ENCODE measurements at places on chromosomes 2 and 18.
A peak's percentile ranks its signal among the peaks of the same experiment; 100 is the strongest.

DNA sequence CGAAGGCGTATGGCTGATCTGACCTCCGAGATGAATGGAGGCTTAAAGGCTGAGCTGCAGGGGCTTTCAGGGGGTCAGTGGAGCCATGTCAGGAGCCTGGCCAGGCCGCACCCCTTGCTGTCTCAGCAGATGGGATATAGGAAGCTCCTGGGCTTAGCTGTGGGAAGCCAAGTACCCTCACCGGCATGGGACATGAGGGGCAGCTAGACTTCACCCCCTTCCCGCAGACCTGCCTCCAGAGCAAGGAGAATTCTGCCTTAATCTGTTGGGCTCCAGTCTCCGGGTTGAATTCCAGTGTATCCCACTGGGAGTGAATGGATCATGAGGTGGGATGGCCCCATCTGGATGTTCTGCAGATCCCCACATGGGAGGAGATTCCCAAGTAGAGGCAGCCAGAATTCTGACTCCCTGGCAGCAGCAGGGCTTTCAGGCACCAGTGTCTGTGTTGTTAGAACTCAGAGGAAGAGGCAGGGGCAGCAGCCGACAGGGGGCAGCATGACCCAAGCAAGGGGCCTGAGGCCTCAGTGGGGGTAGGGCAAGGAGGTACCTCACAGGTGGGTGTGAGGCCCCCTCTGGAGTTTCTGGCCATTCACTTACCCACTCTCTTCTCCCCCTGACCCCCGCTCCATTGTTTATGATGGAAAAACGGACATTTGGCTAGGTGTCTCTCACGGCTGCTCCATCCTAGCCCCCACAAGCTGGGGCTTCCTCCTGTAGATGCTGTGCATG lies 19.1 kb downstream of the CAPG start:
- DNase-seq, result peak; percentile 17

DNA sequence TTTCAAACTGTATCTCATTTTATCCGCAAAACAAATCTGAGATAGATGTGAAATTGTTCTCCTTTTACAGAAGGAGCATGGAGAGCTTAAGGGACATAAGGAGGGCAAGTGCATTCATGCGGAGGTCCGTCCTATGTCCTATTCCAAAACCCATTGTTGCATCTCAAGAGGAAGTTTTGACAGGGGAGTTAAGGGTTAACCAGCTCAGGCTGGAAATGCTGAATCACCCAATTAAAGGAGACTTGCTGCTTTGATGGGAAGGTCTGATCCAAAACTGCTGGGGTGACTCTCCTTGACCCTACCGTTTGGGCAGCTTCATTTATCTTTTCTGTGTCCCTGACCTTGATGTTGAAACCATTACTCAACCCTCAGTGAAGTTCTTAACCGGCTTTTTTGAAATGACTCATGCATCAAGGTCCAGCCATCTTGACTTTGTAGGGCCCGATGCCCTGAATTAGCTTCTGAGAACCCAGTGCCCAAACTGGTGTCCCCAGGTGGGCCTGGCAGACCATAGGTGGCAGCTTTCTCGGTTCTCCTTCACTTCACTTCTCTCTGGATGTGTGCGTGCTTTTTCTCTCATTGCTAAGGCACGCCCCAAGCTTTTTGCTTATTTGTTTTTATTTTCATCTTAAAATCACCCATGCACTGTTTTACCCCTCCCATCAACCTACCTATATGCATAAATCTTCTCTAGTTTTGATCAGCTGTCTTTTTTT lies 15.9 kb upstream of the TXNDC2 start:
- DNase-seq, result peak; percentile 23

GRCh38 chr2:67323209-67323991 lies 73.7 kb upstream of the ETAA1 start:
- no peak for DNase-seq

GRCh38 chr2:10405448-10405847 lies 42.7 kb downstream of the ODC1 start:
- peak; percentile 88 for DNase-seq

- DNase-seq, result no peak
Observed at GRCh38 chr2:48423376-48423775, 106.6 kb upstream of the STON1 start.

- no peak for DNase-seq
Observed at GRCh38 chr2:161141033-161141432, 19.2 kb upstream of the TANK start.

DNA sequence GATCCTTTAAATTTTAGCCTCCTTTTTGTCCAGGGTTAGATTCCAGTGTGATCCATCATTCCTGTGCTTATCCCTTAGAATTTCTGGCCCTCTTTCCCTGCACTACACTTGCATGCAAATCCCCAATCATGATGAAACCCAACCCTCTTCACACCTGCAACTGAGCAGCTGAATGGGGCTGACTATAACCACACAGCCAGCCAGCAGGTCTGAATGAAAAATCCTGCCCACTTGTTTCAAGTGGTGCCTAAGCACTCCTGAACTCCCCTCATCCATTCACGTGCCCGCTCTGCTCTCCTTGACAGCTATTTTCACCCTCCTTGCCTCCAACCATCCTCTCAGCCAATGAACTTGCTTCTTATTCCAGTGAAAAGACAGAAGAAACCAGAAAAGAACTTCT lies 80.5 kb upstream of the AFF3 start:
- DNase-seq, result no peak

GRCh38 chr2:118677546-118677945 lies 169.9 kb downstream of the EN1 start:
- DNase-seq, result no peak

DNA sequence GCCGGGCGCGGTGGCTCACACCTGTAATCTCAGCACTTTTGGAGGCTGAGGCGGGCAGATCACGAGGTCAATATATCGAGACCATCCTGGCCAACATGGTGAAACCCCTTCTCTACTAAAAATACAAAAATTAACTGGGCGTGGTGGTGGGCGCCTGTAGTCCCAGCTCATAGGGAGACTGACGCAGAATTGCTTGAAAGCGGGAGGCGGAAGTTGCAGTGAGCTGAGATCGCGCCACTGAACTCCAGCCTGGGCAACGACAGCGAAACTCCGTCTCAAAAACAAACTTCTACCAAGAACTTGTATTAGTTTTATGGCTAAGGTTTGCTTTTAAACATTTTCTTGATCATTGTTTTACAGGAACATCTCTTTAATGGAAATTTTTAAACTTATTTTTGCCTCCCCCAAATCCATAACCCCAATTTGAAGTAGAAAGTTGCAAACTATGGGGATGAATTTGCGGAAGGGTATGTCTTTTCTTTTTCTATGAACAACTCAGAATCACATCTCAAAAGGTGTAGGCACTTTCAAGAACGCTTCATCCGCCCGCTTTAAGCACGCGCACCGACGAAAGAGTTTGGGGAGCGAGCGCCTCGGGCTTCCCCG lies 46.8 kb upstream of the PTMA start:
- no peak for DNase-seq

DNA sequence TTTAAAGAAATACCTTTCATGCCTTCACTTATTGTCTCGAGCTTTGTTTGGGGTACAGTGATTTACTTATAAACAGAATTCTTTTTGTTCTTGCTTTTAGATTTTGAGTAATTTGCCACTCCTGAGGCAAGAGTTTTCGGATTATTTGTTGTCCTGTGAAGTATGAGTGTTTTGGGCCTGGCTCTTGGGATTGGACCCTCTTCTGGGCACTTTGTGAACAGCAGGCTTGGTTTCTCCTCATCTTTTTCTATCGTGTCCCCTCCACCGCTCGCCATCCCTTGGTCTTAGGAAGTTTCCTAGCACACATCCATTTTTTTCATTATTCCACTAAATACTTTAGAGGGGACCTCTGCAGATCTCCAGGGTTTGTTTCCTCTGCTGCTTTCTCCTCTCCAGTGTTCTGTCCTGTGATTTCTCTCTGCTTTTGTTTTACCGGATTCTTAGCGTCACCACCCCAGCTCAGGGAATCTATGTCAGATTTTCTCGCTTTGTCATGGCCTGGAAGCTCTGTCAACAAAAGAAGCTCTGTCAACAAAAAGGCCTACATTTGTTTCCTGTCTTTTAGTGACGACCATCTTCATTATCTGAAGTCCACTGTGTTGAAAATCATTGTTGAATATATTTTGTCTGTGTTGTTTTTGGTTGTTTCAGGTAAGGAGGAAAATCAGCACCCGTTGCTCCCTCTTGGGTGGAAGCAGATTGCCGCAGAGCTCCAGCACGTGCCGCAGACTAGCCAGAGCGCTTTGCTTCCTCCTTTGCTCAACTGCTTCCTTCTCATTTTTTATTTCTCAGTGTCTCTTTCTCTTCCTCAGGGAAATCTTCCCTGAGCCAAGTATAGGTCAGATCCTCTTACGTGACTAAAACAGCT lies 27.8 kb downstream of the ANKRD62 start:
- DNase-seq, result no peak

GRCh38 chr18:21943456-21943855 lies 202.9 kb downstream of the MIB1 start:
- DNase-seq, result no peak

- no peak for DNase-seq
Observed at GRCh38 chr2:236341067-236341466, 76.9 kb upstream of the ASB18 start.

DNA sequence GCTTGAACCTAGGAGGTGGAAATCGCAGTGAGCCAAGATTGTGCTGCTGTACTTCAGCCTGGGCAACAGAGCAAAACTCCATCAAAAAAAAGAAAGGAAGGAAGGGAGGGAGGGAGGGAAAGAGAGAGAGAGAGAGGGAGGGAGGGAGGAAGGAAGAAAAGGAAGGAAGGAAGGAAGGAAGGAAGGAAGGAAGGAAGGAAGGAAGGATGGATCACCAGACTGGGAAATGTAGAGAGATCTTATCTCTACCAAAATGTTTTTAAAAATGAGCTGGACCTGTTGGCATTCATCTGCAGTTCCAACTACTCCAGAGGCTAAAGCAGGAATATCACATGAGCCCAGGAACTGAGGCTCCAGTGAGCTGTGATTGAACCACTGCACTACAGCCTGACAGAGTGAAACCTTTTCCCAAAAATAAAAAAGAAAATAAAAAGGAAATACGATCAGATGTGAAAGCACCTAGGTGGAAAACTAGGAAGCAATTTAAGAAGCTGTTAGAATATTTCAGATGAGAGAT lies 239.4 kb downstream of the CDH7 start:
- DNase-seq, result no peak

DNA sequence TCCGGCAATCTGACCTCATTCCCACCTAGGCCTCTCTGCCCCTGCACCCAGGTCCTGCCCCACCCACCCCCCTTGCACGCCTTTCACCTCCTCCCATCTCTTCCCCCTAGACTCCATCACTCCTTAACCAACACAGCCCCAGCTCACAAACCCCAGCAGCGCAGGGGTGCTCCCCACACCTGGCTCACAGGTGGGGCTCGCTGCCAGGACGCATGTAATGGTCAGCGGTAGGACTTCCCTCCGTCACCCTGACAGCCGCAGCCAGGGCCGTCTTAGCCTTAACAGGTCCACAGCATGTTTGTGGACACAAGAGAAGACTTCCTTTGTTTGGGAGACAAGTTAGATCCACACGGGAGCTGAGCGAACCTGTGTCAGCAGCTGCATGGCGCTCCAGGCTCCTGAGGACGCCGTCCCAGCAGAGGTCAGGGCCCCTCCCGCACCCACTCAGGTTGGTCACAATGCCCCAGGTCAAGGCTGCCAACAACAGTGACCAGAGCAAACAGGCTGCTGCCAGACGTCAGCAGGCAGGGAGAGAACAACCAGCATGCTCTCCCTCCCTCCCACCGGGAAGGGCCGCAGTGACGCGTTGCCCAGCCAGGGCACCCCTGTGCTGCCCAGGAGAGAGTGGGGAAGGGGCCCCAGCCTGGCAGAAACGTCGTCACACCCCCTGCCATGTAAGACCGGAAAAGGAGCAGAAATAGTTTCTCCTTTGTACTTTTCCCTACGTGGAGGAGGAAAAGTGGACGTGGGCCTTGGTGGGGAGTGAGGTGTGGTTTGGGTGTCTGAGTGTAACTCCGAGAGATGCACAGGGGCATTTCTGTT lies 68.0 kb downstream of the PXDN start:
- no peak for DNase-seq

GRCh38 chr2:49973917-49974368 lies 819.6 kb upstream of the FSHR start:
- no peak for DNase-seq

DNA sequence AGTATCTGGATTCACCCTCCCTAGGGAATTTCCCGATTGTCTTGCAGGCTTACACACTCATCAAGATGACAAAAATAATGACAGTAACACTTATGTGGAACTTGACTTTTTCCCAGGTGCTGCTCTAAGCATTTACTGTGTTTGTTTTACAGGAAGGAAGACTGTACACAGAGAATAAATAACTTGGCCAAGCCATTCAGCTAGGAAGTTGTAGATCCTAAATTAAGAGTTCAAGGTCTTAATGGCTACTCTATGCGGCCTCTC lies 549 bp upstream of the DPP4 start:
- DNase-seq, result no peak

DNA sequence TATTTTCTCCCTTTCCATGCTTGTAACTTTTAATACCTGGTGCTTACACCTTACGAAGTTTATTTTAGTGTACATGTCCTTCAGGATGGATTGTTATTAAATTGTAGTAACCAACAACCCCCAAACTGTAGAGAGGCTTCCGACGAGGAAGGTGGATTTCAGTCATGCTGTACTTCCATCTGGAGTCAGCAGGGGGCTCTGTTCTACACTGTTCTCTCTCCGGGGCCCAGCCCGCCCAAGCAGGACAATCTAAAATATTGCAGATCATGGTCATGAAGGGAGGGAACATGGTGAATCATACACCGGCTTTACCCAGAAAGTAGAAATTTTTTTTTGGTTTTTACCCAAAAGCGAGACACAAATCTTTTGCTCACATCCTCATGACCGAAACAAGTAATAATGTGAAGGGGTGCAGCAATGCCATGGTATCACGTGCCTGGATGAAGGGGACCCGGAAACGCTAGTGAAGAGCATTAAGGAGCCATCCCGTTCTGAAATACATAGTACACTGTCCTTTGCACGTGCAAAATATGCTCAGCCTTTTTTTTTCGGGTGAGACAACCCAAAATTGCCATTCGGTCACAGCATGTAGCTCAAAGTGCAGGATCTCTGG lies 884.8 kb downstream of the EPHA4 start:
- peak; percentile 37 for DNase-seq

- DNase-seq, result no peak
Observed at GRCh38 chr2:139850254-139850890, 1070.2 kb upstream of the NXPH2 start.

- no peak for DNase-seq
Observed at GRCh38 chr18:35553300-35553699, 28.2 kb upstream of the GALNT1 start.

- DNase-seq, result no peak
Observed at GRCh38 chr2:37793004-37793403, 121.6 kb upstream of the CDC42EP3 start.

GRCh38 chr2:190959911-190960788 lies 53.8 kb downstream of the STAT1 start:
- no peak for DNase-seq

DNA sequence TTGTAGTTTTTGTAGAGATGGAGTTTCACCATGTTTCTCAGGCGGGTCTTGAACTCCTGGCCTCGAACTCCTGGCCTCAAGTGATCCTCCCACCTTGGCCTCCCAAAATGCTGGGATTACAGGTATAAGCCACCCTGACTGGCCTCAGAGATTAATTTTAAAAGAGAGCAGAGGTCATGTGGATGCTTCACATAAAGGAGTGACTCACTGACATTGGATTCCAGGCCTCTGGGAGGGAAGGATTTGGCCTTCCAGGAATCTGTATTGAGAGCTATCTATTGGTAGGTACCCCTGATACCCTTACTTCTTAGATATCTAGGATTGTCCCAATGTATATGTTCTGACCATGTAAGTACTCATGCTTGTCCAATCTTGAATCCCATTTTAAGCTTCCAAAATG lies 138.4 kb downstream of the FAM161A start:
- DNase-seq, result no peak

Data from COLO829 (cell line).